ENCODE measurements at places on chromosomes 6 and 20.

- DNase-seq: no peak
Measured at GRCh38 chr6:17396256-17396655, 2.9 kb downstream of the CAP2 start.

GRCh38 chr6:27505209-27506027, 32.5 kb upstream of the ZNF184 start:
- peak; percentile 74 for DNase-seq

GRCh38 chr6:166629628-166630027, 2.6 kb upstream of the RPS6KA2 start:
- peak; percentile 74 for DNase-seq

DNA sequence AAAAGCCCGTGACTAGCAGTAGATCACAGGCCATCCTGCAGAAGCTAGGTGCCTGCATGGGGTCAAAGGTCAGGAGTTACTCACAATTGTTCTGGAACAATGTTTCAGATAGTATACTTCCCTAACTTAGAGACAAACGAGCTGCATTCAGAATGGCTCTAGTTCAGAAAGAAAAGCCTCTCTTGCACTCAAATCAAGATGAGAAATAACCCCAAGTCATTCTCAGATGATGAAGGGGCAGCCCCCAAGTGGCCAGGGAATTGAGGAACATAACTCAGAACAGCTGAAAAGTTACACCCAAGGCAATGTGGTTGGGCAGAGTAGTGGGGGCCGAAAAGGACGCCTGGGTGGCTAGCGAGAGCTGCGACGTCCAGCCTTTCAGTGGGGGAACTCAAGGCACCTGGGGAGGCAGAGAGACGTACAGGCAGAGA, 27.8 kb downstream of the FYN start:
- no peak for DNase-seq

GRCh38 chr20:17733767-17734304, 34.1 kb downstream of the BANF2 start:
- DNase-seq: no peak

DNA sequence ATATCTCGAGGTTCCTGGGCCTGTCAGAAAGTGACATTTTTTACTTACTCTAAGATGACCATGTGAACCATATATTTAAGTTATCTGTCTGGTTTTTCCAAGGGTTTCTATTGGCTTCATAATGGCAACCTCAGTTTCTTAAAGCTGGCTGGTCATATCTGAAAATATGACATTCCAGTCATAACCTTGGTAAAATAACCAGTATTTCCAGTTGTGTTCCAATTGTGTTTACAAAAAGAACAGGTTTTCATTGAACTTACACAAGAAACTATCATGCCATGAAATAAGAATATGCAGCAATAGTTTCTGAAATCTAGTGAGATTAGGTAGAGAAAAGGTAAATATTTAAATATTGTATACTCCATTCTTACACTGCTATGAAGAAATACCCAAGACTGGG, 61.7 kb upstream of the HMGN3 start:
- DNase-seq: no peak

GRCh38 chr6:54431466-54431865, 123.2 kb downstream of the TINAG start:
- DNase-seq: peak; percentile 59

GRCh38 chr6:18422136-18422535, 35.0 kb downstream of the RNF144B start:
- DNase-seq: no peak

DNA sequence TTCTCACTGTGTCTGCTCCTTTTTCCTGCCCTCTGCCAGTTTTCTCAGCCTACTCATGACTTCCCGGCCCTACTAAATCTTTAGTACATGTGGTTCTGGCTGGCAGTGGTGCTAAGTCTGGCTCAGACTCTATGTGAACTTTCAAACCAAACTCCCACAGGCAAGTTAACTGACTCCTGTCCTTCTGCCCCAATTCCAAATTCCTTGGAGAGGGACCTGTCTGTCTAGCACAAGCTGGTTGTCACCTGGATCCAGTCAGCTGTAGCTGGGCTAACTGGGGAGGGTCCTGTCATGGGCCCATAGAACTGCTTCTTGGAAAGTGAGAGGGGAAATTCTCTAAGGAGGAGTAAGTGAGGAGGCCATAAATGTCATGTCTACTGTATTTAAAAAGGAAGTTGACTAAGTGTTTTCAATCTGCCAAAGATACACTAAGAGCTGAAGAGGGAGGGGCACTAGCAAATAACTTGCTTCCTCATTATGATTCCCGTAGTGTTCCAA, 240.1 kb downstream of the KCNQ5 start:
- peak; percentile 66 for DNase-seq

DNA sequence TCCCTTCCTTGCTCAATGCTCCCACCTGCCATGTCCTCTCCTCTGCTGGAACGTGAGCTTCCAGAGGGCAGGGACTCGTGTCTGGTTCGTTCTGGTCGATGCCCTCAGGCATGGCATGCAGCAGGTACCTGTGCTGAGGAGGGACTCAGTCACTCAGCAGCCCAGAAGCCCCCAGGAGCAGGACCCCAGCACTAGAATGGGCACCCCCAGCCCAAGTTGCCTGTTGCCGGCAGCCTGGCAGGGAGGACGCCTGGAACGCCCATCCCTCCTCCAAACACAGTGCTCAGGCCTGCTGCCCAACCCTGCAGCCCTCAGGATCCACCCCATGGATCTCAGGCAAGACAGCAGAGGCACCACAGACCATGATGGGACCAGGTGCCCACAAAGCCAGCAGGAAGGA, 40.6 kb downstream of the BMP7 start:
- DNase-seq: no peak

GRCh38 chr6:152669895-152670294, 27.8 kb upstream of the MYCT1 start:
- DNase-seq: peak; percentile 37

DNA sequence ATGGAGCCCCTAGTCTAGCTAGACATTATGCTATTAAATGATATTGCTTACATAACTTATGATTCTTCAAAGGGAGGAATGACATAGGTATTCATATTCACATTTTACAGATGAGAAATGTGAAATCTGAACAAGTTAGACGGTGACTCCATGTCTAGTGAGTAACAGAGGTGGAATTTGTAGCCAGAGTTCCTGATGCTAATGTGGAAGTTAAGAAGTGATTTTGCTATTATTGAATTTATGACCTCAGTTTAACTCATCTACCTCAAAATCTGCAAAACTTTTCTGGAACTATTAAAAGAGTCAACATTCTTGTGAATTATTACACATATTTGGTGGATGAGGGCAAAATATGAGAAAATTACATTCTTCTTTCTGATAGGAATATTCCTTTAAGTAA, 347.6 kb upstream of the MMS22L start:
- peak; percentile 89 for DNase-seq

DNA sequence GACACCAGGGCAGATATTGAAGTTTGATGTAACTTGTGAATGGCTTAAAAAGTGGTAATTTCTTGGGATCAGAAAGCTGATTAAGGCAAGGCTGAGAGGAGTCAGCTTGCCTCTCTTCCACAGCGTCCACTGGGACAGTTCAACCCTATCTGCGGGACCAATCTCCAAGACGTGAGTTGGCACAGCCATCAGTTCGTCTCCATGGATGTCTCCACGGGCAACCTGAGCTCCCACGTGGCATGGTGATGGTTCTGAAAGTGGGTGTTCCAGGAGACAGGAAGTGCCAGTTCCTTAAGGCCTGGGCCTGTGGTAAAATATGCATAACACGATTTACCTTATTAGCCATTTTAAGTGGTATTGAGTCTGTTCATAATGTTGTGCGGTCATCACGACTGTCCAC, 67.9 kb upstream of the BHLHE23 start:
- DNase-seq: no peak

DNA sequence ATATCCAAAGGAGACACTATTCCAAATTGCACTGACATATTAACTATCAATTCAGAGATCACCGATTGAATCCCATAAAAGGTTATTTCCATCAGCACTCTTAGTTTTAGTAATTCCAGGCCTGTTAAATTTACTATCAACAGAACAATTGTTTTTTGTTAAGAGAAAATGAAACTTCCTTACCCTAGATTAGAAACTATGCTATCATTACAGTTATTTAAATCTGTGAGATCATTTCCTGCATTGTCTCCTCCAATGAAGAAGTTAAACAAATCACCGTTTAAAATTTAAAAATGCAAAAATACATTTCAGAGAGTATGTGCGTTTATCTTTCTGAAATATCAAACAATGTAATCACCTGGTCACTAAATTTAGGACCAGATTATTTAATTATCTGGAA, 57.5 kb downstream of the HIVEP2 start:
- no peak for DNase-seq

DNA sequence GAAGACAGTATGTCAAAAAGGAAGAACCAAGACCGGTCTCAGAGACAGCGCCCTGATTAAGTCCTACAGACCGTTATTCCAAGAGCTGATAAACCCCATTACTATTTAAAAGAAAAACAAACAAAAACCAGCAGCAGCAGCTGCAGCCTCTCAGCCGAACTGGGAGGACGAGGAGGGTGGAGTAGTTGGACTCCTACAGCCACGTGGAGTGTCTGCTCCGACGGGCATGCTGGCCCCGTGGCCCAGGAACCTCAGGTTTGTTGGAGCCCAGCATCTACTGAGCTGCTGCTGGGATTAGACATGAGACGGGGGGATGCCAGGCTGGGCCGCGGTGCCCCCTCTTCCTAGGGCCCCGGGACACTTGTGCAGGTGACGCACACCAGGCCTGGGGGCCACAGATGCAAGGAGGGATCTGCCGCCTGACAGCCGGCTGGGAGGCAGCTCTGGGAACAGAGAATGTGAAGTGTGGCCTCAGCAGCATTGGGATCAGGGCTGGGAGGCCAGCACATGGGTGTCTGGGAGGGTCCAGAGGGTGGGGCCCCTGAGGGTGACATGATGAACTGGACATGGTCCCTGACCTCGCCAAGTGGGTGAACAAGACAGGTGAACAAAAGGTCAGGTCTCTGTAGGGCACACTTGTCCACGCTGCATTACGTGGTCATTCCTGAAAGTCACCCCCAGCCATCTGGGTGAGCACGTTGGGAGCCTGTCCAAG, 2.9 kb upstream of the ZBTB46 start:
- DNase-seq: no peak

GRCh38 chr20:38658879-38659596, 57.4 kb downstream of the ARHGAP40 start:
- DNase-seq: no peak

DNA sequence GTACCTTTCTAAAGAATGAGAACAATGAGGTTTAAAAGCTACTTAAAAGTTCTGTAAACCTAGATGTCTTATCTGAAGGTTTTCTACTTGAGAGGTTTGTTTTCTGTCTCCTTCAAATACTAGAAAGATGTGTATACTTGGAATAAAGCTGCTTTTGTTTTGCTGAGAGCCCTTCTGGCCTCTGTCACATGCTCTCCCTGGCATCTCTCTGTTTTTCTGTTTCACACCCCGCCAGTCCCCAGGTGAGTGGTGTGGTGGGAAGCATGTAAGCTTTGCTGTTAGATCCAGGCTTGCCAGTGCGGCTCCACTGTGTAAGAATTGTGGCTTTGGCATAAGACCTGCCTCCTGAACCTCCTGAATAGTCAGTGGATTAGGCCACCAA, 56.8 kb downstream of the SNX9 start:
- no peak for DNase-seq

GRCh38 chr6:71510057-71510713, 221.6 kb downstream of the OGFRL1 start:
- DNase-seq: peak; percentile 73

DNA sequence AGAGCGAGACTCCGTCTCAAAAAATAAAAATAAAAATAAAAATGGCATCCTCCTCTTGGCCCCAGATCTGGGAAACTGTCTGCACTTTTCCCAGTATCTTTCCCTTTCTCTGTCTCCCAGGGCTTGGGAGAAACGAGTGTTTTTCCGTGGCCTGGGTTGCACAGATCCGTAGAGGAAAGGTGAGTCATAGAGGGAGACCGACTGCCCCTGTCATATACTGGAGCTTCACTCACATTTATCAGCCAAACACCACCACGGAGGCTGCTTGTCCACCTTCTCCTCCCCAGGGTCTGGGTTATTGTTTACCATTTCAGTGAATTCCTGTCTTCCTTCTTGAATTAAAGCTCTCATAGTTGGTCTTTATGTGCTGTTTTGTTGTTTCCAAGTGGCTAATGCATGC, 31.9 kb upstream of the EIF2S2 start:
- peak; percentile 15 for DNase-seq

DNA sequence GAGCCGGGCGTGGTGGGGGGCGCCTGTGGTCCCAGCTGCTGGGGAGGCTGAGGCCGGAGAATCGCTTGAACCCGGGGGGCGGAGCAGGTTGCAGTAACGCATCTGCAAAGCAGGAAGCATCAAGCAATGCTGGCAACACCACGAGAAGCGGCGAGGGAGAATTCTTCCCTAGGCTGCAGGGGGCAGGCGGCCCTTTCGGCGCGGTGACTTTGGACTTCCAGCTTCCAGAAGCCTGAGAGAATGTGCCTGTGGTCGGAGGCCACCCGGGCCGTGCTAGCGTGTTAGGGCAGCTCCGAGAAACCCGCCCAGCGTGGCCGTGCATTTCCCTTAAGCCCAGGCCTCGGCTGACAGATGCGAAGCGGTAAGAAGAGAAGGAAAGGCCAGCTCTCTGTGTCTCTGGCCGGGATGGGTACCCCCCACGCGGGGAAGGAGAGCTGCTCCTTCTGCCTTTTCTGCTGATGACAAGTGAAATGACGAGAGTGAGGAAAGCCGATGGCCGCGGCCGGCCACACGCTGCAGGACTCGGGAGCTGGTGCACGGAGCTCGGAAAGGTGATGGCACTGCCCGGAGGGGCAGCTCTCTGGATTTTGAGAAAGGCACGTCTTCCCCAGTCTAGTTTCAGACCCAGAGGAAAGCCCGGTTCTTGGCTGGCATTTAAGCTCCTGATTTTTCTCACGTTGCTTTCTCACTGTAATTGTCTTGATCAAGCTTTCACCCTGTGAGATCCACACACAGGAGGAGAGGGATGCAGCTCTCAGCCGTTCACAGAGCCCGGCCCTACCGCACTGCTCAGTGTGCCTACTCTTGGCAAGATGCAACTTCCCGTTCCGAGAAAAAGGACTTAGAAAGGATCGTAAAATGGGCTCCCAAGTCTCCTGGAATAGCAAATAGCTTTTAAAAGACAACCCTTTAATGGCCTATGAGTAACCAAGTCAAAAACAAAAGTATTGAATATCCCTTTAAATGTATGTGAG, 68.3 kb upstream of the EXOC2 start:
- no peak for DNase-seq

DNA sequence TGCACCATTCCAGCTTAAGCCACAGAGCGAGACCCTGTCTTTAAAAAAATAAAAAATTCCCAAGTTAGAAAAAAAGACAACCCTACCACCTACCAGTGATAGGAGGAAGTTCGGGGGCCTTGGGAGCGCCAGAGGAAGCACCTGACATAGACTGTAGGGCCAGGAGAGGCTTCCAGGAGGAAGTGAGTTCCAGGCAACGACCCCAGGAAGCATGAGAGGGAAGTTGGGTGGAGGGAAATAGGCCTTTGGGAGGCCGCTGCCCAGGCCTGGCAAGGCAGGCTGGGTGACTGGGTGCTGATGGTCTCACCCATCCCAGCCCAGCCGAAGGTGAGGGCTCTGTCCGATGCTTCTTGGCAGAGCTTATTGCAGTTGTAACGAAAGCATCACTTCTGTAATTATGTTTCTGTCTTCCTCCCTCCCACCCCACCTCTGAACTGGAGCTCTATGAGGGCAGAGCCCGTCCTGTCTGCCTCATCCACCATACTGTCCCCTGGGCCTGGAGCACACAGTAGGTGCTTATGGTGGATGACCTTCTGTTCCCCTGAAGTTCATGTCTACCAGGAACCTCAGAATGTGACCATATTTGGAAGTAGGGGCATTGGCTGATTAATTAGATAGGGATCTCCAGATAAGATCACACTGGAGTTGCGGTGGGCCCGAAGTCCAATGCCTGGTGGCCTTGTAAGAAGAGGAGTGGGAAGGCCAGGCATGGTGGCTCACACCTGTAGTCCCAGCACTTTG, 54.1 kb downstream of the UBE2V1 start:
- DNase-seq: no peak

GRCh38 chr20:43911066-43911465, 3.6 kb upstream of the TOX2 start:
- DNase-seq: peak; percentile 79
